Upper lobe of left lung (tissue), 6 donors: ENCODE measurements at places on chromosomes 11 and 22. TPM values are rescaled to one million over a fixed set of nuclear protein-coding genes. Genes with fewer than 3 reads are reported as not detected.

DNA sequence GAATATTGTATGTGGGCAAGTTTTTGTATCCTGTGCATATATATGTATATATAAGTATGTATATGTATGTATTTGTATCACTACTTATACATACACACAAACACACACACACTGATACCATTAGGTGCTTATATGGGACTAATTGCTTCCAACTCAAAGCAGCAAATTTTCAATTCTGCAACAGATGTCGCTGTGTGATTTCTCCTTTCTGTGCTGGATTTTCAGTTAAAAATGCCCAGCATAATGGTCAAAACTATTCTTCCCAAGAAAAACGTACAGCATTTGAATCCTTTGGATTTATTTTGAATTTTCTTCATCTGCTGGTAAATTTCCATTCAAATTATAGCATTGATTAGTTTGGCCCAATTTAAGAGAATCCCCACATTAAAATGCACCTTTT, 4.3 kb downstream of the CADM1 start:
- H3K4me3 ChIP-seq, result no peak overlapping the region
- H3K27ac ChIP-seq, result no peak overlapping the region
- DNase-seq, result no peak
- H3K36me3 ChIP-seq, result no peaks in the 10 kb centered on the region

GRCh38 chr11:93330446-93330984, at the start of gene DEUP1:
TSS of gene DEUP1 (plus strand) at chr11:93330742. CDS start at chr11:93332260, 1,518 bp downstream.
- H3K36me3 ChIP-seq, result no peaks in the 10 kb centered on the region
- H3K27me3 ChIP-seq, result peaks cover 12% of the 10 kb centered on the region
- H3K27ac ChIP-seq, result no peak within 1 kb of the TSS
- H3K4me3 ChIP-seq, result peak within 1 kb of the TSS; percentile 28

DNA sequence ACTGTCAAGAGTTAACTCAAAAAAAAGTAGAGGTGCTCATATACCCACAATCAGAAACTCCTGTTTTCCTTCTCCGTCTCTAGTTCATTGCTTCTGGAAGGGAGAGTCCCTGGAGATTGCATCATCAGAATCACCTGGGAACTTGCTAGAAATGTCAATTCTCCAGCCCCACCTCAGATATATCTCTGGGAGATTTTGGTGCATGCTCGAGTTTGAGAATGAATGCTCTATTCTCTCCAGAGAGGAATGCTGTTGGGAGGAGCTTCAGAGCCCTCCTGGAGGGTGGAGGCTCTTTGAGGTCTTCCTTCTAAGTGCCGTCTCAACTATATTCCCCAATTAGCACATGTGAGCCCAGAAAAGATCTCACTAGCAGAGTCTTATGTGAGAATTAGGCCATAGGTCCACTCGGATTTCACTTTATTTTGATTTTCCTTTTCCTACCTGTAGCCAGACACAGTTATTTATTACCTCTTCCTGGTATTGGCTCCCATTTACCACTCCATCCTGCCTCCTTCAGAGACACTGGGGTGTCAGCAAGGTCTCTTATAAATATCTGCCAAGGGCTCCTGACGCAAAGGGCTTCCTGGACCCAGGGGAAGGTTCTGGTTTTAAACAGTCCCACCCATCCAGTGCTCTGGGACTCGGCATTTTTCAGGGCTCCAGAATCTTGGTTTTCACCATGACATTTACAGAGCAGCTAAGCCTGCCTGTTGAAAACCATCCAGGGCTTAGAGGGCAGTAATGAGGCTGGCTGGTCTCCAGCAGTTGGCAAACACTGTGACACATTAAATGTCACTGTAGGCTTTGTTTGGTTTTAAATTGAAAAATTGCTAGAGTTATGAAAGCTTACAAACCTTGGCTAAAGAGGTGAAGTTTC, 136.2 kb downstream of the CD44 start:
- peak overlapping the region; percentile 74 for H3K27ac ChIP-seq
- no peaks in the 10 kb centered on the region for H3K36me3 ChIP-seq
- DNase-seq, result peak; percentile 80
- H3K4me1 ChIP-seq, result peaks cover 11% of the 10 kb centered on the region
- no peak overlapping the region for H3K4me3 ChIP-seq
- no peaks in the 10 kb centered on the region for H3K27me3 ChIP-seq

DNA sequence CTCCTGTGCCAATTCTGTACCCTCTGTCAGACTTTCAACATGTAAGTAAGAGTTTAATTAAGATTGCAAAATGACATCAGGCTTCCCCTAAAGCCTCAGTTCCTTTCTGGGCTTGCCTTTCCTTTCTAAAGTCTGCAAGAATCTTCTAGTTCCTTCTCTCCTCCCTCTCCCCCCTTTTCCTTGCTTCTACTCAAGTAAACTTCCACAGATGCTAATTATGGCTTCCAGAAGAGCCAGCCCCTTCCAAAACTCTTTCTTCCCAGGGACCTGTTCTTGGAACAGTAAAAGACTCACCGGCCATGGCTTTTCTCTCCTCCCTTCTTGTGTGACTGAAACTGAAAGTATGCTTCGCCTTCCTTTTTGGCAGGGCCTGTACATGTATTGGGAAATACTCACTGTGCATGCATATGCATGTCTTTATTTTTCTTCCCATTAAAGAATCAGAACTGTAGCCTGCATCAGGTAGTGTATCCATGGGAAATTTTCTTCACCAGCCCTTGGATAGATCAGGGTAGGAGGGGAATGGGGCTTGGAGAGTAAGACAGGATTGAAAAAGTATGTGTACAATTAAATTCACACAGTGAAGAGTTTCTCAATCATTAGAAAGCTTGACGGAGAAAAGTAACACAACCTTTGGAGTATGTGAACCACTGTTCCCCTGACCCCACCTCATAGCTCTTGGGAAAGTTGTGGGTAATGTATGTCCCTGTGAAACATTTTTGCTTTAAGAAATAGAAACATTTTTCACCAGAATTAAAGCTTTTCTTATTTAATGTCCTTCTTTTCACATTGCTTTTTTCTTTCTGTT, at the start of gene CASP1:
CASP1 (minus strand) TSS at position 332 of the 808 bp plus-strand sequence; CDS start at position 301, 31 bp downstream.
- peak; percentile 73 for DNase-seq
- peak within 1 kb of the TSS; percentile 54 for H3K4me3 ChIP-seq
- H3K4me1 ChIP-seq, result peaks cover 18% of the 10 kb centered on the region

GRCh38 chr11:114302663-114303062, 6.5 kb downstream of the NNMT start:
- no peak for DNase-seq
- no peaks in the 10 kb centered on the region for H3K27me3 ChIP-seq
- no peak overlapping the region for H3K4me3 ChIP-seq
- H3K36me3 ChIP-seq, result peaks cover 15% of the 10 kb centered on the region
- peaks cover 9% of the 10 kb centered on the region for H3K4me1 ChIP-seq

DNA sequence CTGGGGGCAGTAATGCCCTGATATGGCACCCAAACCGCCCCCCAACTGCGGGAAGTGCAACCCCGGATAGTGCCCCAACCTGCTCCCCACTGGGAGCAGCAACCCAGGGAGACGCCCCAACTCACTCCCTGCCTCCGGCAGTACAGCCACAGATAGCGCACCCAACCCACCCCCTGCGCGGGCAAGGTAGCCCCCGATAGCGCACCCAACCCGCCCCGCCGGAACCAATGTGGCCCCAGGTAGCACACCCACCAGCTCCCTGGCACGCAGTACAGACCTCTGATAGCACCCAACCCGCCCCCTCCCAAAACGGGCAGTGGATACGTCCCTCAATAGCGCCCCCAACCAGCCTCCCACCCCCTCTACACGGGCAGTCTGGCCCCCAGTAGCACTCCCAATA, 3.8 kb upstream of the RFPL3 start:
- no peak for DNase-seq
- H3K27ac ChIP-seq, result peak overlapping the region; percentile 63
- H3K36me3 ChIP-seq, result no peaks in the 10 kb centered on the region
- H3K4me3 ChIP-seq, result peak overlapping the region; percentile 42
- H3K4me1 ChIP-seq, result no peaks in the 10 kb centered on the region

DNA sequence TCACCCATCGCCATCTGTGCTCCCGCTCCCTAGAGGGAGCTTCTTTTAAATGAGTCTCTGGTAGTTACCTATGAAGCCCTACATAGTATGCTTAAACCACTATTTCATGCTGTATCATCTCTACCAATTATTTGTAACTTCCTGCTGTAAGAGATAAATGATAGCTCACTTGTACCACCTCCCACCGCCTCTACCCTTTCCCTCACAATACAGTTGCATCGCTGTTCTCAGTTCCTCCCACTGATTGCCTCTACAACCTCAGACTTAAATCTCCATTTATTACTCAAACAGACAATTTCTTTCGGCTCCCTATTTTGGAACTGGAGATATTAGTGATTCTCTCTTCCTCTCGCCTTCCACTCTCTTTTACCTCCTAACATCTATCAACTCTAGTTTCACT, 222.9 kb upstream of the ZC3H12C start:
- no peaks in the 10 kb centered on the region for H3K36me3 ChIP-seq
- no peaks in the 10 kb centered on the region for H3K27me3 ChIP-seq
- no peak overlapping the region for H3K27ac ChIP-seq
- DNase-seq, result no peak
- no peak overlapping the region for H3K4me3 ChIP-seq

DNA sequence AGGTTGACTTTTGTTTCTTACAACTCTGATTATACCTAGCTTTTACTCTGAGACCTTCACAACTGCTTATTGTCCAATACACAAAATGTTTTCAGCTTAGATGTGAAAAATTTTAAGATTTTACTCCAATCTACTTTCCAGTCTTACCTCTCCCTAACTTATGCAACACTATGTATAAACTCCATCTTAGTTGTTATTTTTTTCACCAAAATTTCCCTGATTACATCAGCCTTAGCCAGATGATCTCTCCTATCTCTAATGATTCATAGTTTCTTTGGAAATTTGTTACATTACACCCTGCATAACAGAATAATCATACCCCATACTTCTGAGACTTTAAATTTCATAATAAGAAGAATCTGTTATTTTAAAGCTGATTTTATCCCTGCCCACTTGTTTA, 621.0 kb upstream of the ANO3 start:
- H3K36me3 ChIP-seq, result no peaks in the 10 kb centered on the region
- no peak overlapping the region for H3K27ac ChIP-seq
- no peak overlapping the region for H3K4me3 ChIP-seq
- H3K27me3 ChIP-seq, result no peaks in the 10 kb centered on the region
- DNase-seq, result no peak

GRCh38 chr11:76892306-76892705, 31.6 kb downstream of the ACER3 start:
- no peak overlapping the region for H3K27ac ChIP-seq
- H3K4me3 ChIP-seq, result no peak overlapping the region
- H3K36me3 ChIP-seq, result no peaks in the 10 kb centered on the region
- no peaks in the 10 kb centered on the region for H3K27me3 ChIP-seq
- no peaks in the 10 kb centered on the region for H3K4me1 ChIP-seq
- no peak for DNase-seq

DNA sequence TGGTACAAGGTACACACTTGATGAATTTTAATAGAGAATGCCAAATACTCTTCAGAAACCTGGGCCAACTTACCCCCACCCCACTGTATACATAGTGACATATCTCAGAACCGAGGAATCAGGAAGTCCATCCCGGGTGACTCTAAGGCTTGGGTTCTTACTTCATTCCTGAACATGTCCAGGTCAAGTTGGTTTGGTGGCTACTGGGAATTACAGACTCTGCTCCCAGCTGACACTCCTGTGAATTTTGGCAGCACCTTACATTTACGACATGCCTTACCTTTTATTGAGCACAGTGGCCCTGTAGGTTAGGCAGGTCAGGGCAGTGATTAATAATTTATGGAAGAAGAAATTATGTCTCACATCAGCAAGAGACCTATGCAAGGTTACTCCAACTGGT, 70.1 kb upstream of the LDLRAD3 start:
- no peaks in the 10 kb centered on the region for H3K4me1 ChIP-seq
- no peak overlapping the region for H3K4me3 ChIP-seq
- no peaks in the 10 kb centered on the region for H3K27me3 ChIP-seq
- no peaks in the 10 kb centered on the region for H3K36me3 ChIP-seq

DNA sequence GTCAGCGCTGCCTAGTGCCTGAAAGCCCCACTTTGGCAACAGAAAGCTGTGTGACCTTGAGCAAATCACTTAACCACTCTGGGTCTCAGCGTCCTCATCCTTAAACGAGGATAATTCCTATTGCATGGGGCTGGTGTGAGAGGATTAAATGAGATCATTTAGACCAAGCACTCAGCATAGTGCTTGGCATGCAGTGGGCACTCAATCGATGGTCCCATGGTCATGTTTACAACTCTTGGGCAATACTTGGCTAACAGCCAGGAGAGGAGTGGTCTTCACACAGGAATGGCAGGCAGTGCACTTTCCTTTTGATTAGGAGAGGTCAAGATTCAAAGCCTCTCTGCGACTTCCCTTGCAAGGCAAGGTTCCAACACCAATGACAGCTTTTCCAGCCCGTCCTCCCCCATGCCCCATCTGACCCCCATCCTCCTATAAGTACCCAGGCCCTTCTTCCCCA, 14.1 kb downstream of the TNKS1BP1 start:
- H3K27ac ChIP-seq, result peak overlapping the region; percentile 90
- H3K4me3 ChIP-seq, result peak overlapping the region; percentile 23
- DNase-seq, result peak; percentile 80
- H3K27me3 ChIP-seq, result no peaks in the 10 kb centered on the region

- H3K27me3 ChIP-seq, result no peaks in the 10 kb centered on the region
- no peak for DNase-seq
- H3K4me1 ChIP-seq, result peaks cover 42% of the 10 kb centered on the region
- H3K4me3 ChIP-seq, result no peak overlapping the region
- H3K27ac ChIP-seq, result peak overlapping the region; percentile 80
- H3K36me3 ChIP-seq, result no peaks in the 10 kb centered on the region
Observed at GRCh38 chr11:77073328-77074001, 6.7 kb downstream of the CAPN5 start.

DNA sequence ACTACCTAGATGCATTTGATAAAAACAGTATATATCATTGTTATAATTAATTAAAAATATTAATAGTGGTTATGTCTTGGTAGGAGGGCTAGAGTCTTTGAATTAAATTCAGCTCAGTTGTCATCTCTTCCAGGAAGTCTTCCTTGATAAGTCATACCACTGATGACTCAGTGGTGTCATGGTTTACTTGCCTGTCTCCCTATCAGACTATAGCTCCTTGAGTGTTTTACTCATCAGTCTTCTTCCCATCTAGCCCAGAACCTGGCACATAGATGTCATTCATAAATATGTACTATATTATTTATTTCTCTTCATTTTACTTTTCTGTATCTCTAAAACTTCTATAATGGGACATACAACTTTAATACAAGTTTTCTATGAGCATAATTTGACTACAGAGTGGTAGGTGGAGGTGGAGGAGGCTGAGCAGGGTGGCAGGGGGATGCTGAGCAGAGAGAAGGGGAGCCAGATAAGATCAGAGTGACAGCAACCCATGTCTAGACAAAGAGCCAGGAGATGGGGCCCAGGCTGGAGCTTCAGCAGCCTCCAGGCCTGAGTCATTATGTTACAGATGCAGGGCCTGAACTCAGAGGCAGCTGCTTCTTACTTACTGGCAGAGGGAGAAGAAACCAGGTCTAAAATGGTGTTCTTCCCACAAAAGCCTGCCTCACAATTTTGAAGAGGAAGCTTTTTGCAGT, 82.3 kb upstream of the PHOX2A start:
- no peak overlapping the region for H3K27ac ChIP-seq
- DNase-seq, result no peak
- no peaks in the 10 kb centered on the region for H3K27me3 ChIP-seq
- H3K4me3 ChIP-seq, result no peak overlapping the region

- H3K36me3 ChIP-seq, result no peaks in the 10 kb centered on the region
- no peak overlapping the region for H3K4me3 ChIP-seq
- no peak for DNase-seq
Observed at GRCh38 chr11:3158821-3159220, 6.3 kb downstream of the OSBPL5 start.

PRR33 gene
- total RNA-seq, result not detected

OR52I1 gene
- not detected for total RNA-seq

OR2AG2 gene
- 0.59 TPM for total RNA-seq
